Stimulated activated CD4-positive, alpha-beta T cell treated with anti-CD3 and anti-CD28 coated beads, Interleukin-4, amount 100 ng/mL, for 1 hour (primary cell): ENCODE measurements at places on chromosomes 6 and 20.
A peak's percentile ranks its signal among the peaks of the same experiment; 100 is the strongest.

- no peak for DNase-seq
Observed at GRCh38 chr6:53750052-53750650, 44.7 kb upstream of the LRRC1 start.

DNA sequence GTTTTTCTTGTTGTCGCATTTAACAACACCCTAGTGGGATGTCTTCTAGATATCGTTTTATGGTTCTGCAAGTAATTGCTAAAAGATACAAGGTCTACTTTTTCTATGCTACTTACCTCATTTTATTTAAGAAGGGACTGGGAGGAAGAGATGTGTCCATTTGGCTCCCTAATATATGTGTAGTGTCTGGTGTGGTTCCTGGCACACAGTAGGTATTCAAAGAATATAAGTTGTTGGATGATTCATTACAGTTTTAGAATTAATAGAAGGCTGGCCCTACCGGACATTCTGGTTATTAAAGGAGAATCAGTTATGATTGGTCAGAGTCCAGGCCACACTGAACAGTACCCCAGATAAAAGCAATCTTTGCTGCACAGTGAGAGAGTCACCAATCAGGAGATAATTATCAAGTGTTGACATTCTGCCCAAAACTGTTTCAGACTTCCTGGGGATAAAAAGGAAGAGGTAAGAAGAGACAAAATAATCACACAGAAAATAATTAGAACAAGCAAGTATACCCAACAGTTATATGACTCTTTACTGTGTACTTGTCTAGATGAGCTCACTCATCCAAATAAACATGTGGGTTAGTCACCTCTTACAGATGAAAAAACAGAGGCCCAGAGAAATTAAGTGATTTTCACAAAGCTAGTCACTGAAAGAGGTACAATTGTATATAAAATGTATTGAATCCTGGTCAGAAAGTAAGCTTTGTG lies 7.0 kb downstream of the TMEM244 start:
- DNase-seq: no peak

- DNase-seq: no peak
Observed at GRCh38 chr6:152458648-152459644, 178.2 kb downstream of the SYNE1 start.

DNA sequence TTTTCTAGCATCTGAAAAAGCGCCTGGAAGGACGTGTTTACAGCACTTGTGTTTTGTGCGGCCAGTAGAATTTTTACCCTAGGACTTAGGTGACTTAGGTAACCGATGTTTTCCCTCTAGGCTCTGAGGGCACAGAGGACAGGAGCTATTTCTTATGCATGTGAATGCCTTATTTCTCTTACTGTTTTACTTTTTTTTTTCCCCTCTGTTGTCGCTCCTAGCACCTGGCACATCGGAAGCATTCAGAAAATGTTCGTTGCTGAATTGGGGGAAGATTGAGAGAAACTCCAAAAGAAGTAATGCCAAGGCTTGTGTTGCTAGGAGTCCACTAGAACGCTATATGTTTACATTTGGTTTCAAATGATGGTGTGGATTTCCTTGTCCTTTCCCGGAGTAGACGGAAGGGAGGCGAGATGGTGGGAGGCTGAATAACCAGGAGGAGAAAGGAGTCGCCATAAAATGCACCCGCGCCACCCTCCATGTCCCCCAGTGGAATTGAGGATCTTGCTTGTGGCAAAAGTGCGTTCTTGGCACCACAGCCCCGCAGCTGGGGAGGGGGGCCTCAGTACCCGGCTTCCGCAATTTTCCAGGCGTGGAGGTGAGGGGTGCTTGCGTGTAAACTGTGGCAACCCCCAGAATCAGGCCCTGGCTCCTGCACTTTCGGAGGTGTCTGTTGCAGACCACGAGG lies 6.9 kb downstream of the OLIG3 start:
- no peak for DNase-seq

GRCh38 chr6:160730911-160731310 lies 28.9 kb downstream of the PLG start:
- no peak for DNase-seq

DNA sequence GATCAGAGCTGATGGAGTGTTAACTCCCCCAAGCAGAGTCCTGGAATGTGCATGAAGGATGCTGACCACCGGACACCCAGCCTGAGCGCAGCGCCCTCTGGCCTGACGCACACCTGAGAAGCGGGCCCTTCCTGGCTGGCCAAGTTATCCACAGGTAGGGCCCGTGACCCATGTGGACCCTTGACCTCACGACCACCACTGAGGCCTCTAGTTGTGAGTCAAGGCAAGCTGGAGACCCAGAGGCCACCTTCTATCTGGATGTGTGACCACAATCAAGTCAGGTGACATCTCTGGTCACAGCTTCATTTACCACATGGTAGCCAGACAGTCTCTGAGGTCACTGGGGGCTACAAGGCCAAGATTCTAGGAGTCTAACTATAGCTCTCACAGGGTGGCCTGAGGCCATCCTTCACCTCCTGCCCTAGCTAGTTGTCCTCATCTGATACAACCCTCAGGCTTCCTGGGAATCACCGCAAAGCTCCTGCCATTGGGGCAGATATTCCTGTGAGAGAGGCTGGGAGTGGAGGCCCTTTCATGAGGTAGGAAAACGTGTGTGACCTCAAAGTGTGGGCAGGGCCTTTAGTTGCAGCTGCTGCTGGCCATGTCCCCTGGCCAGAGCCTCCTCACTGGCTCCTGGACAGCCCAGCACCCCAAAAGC lies 53.1 kb downstream of the DSTN start:
- no peak for DNase-seq

DNA sequence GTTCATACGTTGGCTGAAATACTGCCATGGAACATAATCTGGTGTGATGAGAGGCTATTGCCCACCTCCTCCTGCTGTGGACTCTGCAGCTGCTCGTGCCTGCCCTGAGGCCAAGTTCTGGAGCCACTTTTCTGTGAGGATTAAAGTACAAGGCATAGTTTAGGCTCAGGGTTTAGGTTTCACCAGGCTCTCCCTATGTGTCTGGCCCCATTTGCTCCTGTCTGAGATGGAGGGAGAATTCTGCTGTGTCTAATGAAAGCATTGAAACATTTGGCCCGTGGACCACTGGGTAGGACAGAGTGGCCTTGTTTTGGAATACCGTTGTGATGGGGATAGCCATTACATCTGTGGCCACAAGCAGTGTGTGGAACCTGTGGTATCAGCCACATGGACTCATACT lies 5.9 kb downstream of the WRNIP1 start:
- no peak for DNase-seq

- DNase-seq: no peak
Observed at GRCh38 chr20:20839771-20840170, 127.3 kb upstream of the RALGAPA2 start.

DNA sequence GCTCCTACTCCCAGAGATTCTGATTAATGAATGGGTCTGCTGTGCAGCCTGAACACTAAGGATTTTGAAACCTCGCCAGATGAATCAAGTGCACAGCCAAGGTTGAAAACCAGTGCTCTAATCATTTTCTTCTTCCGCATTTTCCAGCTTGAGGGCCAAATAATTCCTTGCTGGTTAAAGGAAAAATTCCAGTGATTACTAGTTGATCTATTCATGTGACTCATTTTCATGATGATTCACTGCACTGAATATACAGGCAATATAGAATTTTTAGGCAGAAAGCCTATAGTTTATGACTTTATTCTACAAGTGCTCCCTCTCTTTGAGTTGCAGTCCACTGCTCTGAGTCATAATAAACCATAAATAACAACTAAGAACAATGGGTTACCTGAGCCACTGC lies 80.6 kb upstream of the PROKR2 start:
- no peak for DNase-seq

DNA sequence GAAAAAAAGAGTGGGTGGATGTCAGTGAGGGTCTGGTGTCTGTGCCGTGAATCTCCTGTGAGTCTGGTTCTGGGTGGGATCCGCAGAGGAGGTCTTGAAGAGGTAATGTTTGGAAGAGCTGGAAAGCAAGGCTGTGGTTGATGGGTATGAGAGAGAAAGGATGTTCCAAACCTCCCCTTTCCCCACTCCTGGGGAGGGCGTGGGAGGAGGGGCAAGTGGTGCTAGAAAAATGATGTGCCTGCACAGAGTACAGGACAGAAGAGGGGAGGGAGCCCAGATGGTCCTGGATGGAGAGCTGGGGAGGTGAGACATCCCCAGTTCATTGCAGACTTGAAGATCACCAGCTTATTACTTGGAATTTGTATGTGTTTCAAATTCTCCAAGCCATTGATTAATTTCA lies 3.1 kb downstream of the CNPY3 start:
- DNase-seq: no peak

DNA sequence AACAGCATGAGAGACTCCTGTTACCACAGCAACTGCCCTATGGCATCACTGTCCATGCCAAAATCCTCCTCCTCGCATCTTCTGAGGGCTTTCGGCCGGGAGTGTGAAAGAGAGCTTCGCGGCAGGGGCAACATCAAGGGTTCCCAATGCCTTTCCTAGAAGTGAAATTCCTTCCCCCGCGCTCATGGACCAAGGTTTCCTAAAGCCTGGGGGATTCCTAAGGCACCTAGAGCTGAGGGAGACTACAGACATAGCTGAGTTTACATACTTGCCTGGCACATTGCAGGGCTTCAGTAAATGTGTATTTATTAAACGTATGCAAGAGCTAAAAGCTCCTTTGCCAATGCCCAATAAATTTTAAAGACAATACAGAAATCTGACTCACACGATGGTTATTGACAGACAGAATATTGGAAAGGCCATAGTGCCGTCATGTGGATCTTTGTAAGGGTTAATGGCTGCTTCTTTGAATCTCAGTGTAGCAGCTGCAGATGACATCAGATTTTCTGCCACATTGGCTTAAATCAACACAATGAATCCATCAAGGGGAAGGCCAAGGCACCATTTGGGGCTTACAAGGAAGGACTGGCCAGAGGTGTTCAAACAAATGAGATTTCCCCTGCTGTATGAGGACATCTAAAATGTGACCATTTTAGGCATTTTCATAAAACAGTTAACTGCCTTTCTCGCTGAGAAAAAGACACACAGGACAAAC lies 281.2 kb upstream of the JARID2 start:
- no peak for DNase-seq

GRCh38 chr6:17601386-17601703 lies 1.2 kb downstream of the FAM8A1 start:
- DNase-seq: no peak

- DNase-seq: no peak
Observed at GRCh38 chr6:131736003-131736596, 25.3 kb upstream of the CTAGE9 start.

GRCh38 chr6:159821122-159821521 lies 21.0 kb downstream of the PNLDC1 start:
- DNase-seq: no peak

GRCh38 chr6:110217266-110217665 lies 37.0 kb downstream of the CDC40 start:
- no peak for DNase-seq

DNA sequence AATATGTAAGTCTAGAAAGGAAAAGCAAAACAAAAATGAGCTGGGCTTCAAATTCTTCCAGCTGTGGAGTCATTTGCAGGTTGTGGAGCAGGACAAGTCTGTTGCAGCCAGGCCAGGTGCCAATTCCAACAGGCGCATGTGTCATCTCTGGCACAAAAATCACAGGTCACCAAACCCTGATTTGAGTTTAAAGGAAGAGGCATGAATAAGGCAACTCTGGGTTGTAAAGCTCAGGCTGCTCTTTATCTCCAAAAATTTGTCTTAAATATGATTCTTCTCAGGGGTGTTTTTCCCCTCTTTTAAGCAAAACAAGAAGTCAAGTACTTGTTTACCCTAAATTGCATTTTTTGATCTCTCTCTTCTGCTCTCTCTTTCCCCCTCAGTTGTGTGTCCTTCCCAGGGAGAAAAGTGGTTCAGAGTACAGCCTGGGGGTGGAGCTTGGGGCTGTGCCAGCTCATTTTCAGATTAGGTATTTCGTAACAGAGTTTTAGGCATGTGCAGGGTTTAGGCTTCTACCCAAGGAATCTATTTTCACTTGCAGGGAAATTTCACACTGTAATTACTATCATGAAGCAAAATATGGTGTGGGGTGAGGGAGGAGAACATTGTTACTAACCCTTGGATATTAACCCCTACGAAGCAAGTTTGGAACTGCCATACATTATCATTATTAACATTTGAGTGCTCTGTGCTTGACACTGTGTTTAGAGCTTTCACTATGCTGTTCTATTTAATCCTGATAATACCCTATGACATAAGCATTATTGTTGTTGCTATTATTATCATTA lies 8.3 kb upstream of the NCOA3 start:
- DNase-seq: peak; percentile 72

DNA sequence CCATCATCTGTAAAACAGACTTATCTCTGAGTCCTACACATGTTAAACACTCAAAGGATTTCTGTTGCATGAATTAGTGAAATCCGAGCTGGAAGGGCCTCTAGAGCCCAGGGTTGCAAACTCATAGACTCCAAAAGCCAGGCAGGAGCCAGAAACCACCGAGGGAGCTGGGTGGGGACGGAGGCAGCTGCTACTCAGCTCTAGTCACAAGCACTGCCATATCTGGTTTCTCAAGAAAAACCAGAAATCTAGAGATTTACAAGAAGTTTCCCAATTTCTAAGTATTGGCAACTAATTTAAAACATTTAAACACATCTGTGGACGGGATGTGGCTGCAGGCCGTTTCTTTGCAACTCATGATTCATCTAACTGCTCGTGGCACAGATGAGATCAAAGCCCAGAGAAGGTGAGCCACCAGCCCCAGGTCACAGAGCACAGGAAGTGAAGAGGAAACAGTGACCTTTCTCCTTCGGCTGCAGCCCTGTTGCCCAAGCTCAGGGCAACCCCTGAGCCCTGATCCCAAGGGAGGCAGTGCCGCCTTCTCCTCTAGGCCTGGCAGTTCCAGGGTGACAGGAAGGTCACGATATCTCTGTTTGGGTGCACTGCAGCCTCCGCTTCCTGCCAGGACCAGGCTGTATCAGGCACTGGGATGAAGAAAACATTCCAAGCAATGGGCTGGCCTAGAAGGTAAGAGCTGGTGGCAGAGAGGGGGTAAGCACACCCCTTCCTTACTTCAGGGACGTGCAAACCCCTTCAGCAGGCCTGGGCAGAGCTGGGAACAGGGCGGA lies 26.4 kb upstream of the PTGIS start:
- peak; percentile 52 for DNase-seq
